ENCODE measurements at places on chromosomes 7 and 10. TPM values are rescaled to one million over a fixed set of nuclear protein-coding genes. Genes with fewer than 3 reads are reported as not detected.

- no peak for DNase-seq
These were observed 666.7 kb upstream of the NRP1 start for GRCh38 chr10:34001087-34001580.

- DNase-seq: no peak
These were observed 5.4 kb downstream of the SLIT1 start for GRCh38 chr10:97180363-97180755.

The PON1 gene
- 0.98 TPM for total RNA-seq

DNA sequence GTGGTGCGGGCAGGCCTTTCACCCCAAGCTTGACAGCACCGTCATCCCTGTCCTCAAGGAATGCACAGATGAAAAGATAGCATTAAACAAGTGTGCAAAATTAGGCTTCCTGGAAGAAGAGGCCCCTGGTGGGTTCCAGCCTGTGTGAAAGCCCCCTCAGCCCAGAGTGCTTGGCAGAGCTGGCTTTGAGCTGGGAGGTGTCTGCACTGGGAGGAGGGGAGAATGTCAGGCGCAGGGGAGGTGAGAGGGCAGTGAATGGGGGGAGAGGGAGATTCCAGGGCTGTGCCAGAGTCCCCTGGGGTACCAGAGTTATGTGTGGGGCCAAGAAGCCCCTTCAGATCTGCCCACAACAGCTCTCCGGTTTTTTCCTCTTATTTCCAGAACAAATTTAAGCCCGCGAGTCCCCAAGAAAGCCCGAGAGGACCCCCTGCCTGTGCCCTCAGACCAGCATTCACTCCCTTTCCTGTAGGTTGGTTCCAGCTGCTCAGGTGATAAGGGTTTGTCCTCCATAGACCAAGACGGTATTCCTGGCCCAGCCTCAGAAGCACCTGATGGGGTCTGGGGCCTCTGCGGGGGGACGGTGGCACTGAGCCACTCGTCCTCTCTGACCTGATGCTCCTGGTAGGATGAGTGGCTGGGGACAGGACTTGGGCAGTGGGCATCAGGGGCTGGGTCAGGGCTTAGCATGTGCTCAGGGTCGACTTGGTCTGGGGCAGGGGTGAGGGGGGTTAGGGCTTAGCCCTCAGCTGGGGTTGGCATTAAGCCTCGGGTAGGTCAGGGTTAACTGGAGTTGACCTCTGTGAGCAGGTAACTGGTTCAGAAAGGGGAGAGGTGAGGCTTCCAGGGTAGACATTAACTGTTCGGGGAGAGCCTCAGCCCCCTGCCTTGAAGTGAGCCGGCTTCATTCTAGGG lies 43.4 kb downstream of the ADCYAP1R1 start:
- DNase-seq: no peak

The CNTNAP2 gene
- 0.43 TPM for total RNA-seq

- DNase-seq: no peak
These were observed 58.9 kb downstream of the FAM53B start for GRCh38 chr10:124685261-124685660.

The PRSS37 gene
- not detected for total RNA-seq

- DNase-seq: no peak
These were observed 449.1 kb upstream of the ANKRD30A start for GRCh38 chr10:36676321-36676720.

DNA sequence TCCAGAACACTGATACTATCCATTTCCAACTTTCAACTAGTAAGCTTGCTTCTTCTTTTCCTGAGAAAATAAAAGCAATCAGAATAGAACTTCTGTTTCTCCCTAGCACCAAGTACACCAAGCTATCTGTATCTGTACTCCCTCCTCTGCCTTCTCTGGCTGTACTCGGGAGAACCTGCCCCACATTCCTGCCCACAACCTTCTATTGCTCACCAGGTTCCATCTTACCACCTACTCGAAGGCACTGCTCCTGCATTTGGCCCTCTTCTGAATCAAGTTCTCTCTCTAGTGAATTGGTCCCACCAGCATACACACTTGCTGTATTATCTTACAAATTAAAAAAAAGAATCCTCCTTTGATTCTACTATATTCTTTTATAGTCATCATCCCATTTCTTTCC lies 169.6 kb upstream of the PTN start:
- no peak for DNase-seq

The EPHA1 gene
- total RNA-seq: 6.1 TPM

The SAMD9L gene
- total RNA-seq: 23.9 TPM

DNA sequence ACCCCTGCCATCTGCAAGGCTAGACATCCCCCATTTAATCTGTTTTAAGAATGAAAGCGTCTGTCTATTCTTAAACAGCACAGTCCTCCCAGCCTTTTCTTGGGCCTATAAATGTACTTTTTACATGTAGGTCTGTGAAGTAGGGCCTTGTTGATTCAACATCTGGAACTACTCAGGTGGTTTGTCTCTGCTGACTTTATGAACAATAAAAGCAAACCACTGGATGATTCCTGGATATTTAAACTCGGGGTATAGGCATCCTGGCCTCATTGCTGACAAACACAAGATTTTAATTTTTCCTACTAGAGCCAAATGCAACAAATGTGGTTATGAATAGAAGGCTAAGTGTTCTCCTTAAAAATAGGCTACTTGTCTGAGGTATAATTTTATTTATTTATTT lies 198.3 kb downstream of the WDR11 start:
- DNase-seq: no peak

The GATA3 gene
- total RNA-seq: 3.4 TPM

The PFKP gene
- total RNA-seq: 49.8 TPM

DNA sequence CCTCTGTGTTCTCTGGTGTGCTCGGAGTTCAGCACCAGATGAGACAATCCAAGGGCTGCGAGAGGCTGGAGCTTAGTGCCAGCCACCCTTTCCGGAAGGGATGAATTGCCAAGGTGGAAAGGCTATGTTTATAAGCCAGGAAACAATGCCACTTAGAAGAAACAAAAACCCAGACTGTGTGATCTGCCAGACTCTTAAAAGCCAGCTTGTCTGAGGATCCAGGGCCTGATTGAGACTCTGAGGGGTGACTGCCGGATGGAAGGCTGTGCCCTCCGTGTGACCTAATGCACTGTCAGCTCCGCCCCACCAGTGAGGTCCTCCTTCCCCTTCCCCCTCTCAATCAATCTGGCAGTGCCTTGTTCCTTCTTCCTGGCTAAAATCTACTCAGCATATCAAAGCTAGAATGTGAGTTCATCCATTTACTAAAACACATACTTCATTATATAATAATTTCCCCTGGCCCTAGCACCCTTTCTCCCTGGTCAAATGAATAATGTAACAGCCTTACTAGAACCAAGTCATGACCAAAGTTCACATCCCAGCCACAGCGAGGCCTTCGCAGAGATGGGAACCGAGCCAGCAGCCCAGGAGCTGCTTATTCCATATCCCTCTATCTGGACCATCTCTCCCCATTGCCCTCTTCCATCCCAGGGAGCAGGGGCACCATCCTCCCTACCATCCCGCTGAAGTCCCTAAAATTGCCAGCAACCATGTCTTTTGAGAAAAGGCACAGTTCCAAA lies 25.5 kb downstream of the FAM107B start:
- peak; percentile 61 for DNase-seq

All from lung (tissue), 17 donors.